ENCODE measurements at places on chromosomes 6 and 20.

GRCh38 chr20:717832-718231 lies 42.2 kb upstream of the SCRT2 start:
- DNase-seq: no peak

GRCh38 chr6:13694562-13694961 lies 17.1 kb downstream of the RANBP9 start:
- no peak for DNase-seq

- no peak for DNase-seq
Observed at GRCh38 chr20:47610247-47610944, 108.7 kb downstream of the NCOA3 start.

DNA sequence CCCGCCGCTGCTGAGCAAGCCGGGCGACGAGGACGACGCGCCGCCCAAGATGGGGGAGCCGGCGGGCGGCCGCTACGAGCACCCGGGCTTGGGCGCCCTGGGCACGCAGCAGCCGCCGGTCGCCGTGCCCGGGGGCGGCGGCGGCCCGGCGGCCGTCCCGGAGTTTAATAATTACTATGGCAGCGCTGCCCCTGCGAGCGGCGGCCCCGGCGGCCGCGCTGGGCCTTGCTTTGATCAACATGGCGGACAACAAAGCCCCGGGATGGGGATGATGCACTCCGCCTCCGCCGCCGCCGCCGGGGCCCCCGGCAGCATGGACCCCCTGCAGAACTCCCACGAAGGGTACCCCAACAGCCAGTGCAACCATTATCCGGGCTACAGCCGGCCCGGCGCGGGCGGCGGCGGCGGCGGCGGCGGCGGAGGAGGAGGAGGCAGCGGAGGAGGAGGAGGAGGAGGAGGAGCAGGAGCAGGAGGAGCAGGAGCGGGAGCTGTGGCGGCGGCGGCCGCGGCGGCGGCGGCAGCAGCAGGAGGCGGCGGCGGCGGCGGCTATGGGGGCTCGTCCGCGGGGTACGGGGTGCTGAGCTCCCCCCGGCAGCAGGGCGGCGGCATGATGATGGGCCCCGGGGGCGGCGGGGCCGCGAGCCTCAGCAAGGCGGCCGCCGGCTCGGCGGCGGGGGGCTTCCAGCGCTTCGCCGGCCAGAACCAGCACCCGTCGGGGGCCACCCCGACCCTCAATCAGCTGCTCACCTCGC lies 1.5 kb downstream of the ARID1B start:
- DNase-seq: no peak

DNA sequence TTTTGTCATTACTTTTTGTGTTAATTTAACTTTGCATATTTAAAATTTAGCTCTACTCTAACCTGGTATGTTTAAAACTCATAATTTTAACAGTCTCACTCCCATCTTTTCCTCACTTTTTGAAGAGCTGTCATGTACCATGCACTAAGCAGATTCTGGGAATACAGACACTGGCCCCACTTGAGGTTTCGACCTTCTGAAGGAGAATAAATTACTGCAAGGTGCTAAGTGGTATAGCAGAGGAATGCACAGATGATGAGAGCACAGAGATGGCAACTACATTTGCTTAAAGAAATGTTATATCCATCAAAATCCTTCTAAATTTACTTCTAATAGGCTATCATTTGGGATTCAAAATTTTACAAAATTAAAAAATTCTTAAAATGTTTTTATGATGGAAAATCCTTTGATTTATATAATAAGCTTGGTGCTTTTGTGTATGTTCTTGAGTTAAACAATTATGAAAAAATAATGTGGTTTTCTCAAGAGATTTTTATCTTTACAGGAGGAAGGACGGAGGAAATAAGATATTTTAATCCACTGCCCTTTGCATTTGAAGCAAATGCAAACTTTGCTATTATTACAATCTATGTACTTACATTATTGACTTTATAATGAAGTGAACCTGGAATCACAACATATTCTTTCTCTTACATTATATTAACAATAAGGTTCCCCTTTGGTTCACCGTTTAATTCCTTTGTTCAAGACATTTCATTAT lies 79.3 kb downstream of the AHI1 start:
- no peak for DNase-seq

GRCh38 chr20:58669287-58670006 lies 18.4 kb downstream of the STX16 start:
- DNase-seq: peak; percentile 32

- DNase-seq: peak; percentile 95
Observed at GRCh38 chr20:64057628-64058498, 5.1 kb upstream of the TCEA2 start.

DNA sequence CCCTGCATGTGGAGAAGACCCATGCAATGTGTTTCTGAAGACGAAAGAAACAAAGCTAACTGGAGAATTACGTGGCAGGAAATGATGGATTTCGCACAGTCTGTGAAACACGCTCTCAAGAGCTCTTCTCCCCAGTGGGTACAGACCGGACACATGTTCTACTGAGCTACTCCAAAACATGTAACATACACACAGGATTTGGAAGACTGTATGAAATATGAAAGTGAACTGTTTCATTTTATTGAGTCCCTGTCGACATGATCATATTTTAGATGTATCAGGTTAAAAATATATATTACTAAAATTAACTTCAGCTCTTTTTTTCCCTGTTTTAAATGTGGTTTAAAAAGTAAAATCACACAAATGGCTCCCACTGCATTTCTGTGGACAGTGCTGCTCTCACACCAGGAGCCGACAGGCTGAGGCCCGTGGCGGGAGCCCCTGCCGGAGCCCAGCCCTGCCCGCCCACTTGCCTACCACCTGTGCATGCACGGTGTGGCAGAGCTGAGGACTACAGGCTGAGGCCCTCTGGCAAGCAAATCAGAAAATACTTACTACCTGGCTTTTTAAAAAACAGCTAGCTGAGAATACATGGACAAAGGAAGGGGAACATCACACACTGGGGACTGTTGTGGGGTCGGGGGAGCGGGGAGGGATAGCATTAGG lies 58.9 kb upstream of the NXT1 start:
- DNase-seq: no peak

DNA sequence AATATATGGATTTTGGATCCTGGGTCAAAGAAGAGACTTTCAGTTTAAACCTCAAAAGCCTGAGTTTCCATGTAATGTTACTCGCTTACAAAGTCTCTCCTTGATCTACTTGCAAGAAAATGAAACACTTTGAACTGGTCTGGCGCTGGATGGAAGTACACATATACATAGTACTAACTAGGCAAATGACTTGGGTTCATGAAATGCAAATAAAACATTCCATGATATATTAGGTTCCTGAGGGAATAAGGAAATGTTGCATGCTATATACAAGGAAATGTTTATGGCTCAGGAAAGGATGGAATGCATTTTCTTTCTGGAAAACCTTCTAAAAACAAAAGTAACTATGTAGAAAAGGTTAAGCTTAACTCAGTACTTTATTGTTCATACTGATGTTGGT lies 11.4 kb upstream of the TXLNB start:
- DNase-seq: no peak

- no peak for DNase-seq
Observed at GRCh38 chr6:151075005-151075404, 164.8 kb upstream of the AKAP12 start.

DNA sequence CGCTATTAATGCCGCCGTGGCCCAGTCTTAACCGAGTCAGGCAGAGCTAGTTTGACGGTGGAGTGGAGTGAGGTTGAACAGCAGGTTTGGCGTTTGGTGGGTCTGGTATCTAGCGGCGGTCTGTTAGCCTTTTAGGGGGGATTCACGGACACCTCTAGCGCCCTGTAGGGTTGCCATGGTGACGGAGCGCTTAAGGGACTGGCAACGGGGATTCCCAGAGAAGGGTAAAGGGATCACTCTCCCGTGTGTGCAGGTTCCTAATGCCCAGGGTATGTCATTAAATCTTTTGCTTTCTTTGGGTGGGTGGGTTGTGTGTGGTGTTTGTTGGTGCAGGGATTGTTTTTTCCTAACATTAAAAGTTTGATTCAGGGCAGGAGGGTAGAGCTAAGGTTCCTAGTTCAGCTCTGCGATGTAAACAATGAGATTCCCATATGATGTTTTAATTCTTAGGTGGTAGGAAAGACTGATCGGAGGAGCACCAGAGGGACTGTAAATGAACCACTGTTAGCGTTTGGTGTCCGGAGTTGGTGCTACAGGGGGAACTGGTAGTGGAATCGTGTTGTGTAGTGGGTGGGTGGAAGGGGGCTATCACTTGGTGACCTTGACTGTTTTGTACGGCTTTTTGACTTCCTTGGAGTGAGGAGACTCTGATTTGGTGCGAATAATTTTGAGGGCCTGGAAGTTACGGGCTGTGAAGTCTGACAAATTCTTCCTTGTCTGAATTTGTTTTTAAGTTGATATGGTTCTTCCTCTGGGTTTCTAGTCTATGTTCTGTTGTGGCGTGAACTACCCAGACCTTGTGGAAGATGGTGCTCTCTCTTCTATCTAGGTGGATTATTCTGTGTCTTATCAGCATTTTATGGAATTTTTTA lies 5.0 kb downstream of the BRD2 start:
- no peak for DNase-seq

DNA sequence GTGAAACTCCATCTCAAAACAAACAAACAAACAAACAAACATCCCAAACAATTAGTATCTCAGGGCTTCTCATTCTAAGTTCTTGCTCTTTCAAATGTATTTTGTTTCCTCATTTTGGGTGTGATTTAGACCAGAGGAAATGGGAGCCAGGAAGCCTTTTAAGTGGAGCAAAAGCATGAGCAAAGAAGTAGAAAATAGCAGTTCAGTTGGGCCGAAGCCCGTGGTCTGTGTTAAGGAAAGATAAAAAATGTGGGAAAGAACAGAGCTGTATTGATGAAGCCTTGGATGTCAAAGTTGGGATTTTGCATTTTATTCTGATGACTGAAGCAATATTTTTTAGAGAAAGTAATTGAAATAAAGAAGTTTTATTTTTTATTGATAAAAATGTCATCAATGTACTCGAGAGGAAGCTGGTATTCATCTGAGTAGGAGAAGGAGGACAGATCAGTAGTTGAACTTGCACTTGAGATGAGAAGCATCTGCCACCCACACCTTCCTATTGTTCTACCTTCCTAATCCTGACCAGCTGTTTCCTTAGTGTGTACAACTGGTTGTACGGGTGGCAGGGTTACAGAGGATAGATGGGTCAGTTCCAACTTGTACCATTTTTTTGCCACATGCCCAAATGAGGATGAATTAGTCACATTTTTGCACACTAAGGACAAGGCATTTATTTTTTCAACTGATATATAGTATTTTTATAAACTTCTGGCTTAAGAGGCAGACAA lies 56.1 kb downstream of the KIAA0408 start:
- DNase-seq: no peak

GRCh38 chr20:23156842-23157423 lies 70.8 kb upstream of the CD93 start:
- DNase-seq: no peak

Data from GM12891 (cell line).